Activated T-cell treated with anti-CD3 and anti-CD28 coated beads for 1 hour (primary cell): ENCODE measurements at places on chromosomes 12 and 14.

GRCh38 chr12:29744365-29744764 lies 39.4 kb downstream of the TMTC1 start:
- DNase-seq: no peak

DNA sequence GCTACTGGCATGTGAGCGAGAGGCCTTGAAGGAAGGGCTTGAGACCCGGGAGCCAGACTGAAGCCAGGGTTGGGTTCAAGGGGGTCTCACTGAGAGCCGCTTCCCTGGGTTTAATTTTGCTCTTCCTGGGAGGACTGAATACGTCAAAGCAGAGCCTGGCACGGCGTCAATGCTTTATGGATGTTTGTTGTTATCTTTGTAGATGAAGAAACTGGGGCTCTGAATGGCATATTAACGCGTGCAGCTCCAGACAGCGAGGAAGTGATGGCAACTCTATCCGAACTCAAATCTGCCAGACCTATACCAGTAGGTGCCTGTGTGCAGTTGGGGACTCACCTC lies 152.8 kb upstream of the PARP11 start:
- DNase-seq: no peak

DNA sequence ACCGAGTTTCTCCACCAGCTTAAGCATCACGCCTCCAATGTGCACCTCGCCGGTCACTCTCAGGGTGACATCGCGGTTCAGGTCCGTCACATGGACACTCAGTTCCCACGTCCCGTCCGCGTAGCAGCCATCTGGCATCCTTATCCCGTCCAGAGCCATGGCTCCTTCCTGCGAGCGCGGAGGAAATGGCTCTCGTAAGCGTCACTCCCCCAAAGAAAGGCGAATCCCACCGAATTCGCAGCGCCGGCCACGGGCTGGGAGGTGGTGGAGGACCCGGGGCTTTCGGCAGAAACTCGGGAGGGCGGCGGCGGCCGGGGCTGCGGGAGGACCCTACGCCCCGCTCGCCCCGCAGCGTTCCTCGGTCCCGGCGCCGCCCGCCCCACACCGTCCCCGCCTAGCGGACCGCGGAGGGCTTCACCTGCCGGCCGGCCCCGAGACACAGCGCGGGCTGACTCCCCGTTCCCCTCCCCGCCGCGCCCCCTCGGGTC lies 396 bp downstream of the FERMT2 start:
- peak; percentile 4 for DNase-seq

DNA sequence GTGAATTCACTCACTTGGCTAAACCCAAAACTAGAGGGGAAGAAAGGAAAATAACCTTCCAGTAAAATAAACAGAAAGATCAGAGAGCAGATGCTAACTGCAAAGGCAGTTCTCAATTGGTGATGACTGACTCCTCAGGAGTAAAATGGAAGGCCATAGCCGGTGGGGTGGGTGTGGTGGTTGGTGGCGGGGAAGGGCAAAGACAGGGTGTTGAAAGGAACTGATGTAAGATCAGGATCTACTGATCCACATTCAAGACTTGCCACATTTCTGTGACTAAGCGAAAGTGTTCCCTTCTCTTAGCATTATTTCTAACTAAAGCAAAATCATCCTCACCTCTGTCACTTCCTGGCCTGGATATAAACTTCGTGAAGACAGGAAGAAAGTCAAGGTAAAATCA lies 26.3 kb upstream of the TC2N start:
- no peak for DNase-seq

DNA sequence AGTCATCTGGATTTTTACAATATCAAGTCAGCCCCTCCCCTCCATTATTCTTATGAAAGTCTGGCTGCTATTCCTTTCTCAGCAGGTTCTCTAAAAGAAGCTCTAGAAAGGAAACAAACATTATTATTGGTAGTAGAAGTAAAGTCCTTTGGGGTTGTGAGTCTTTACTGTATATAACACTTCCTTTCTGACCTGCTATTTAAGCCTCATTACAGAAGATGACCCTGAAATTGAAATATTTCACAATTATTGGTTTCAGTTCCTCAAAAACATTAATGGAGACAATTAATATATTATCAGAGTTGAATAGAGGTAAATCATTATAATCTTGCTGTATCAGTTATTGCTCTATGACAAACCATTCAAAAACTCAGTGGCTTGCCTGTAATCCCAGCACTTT lies 19.3 kb downstream of the PLEKHA5 start:
- DNase-seq: no peak

- DNase-seq: no peak
Measured at GRCh38 chr12:104928036-104928745, 29.9 kb downstream of the SLC41A2 start.

GRCh38 chr12:104458694-104459367 lies 2.1 kb downstream of the CHST11 start:
- DNase-seq: no peak

DNA sequence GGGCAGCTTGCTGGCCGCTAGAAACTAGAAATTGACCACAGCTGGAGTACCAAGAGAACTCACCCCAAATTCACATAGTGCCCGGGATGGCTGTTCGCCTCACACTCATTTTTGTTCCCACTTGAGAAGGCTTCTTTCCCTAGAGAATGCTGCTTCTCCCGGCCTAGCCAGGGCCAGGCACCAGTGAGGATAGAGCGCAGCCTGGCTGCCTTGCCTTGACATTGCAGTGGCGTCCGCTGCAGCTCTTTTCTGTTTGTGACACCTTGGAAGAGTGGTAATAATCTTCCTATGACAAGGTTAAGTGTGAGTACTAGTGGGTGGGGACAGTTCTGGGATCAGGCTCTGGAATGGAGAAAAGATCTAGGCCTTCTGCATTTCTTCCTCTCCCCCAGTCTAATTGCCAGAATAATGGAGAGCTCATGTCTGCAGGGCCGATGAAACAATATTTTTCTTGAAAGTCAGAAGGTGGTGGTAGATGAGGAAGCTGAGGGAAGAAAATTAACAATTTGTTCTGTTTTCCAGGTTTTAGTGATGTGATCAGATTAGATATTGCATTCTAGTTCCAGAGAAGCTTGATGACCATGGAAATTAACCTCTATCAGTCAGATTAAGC lies 3.7 kb downstream of the TMEM253 start:
- peak; percentile 55 for DNase-seq

- peak; percentile 9 for DNase-seq
Measured at GRCh38 chr12:8860165-8860961, 37.9 kb downstream of the A2ML1 start.

DNA sequence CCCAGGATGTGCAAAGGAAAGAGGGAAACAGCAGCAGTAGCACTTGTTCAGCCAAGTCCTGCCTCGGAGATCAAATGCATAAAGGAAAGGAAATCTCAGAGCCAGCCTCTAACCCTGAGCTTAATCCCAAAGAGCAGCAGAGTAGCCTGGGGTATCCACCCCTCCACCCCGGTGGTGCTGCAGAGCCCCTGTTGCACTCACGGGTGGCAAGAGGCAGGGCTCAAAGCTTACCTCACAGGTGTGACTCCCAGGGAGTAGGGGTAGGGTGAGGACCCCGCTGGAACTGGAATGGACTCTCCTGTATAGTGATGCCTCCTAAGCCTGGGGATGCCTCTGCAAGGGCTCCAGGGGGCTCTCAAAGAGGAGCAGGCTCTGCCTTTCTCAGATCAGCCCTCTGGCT lies 211.1 kb downstream of the CACNA1C start:
- no peak for DNase-seq

DNA sequence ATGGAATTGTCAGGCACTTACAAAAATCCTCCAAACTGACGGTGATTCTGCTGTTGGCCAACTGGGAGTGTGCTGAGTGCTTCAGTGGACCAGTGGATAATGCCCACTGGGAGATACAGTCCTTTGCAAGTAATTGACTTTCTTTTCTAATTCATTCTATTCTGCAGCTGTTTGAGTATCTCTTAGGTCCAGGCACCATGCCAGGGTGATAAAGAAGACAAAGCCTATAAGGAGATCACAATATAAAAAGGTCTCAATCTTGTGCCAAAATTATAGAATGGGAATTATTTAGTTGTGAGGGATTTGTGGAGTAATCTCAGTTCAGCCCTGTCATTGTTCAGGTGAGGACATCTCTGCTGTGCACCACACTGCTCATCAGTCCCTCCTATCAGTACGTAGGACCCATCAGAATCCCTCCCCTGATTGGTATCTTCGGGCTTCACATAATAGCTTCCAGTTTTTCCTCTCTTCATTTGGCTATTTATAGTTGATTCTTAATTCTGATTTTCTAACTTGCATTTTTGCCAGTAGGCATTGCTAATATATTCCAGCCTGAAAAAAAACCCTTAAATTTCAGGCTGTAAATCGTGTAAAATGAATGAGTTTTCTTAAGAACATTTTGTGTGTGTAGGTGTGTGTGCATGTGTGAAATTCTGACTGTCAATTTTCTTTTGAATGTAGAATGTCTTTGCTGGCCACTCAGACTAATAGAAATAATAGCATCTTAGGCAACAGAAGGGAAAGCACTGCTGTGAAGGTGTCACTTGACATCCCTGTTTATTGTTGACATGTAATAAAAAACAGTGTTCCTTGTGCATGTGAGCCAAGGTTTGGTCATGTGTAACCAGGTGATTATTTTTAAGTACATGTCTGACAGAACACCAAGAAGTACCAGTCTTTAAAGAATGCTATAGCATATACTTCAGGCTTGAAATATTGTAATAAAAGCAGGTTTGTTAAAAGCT lies 457.6 kb upstream of the RGS6 start:
- no peak for DNase-seq
